ENCODE measurements at places on chromosomes 16 and 17. TPM values are rescaled to one million over a fixed set of nuclear protein-coding genes. Genes with fewer than 3 reads are reported as not detected.

Gene AIPL1
- total RNA-seq = not detected

Gene REXO5
- total RNA-seq = 2.6 TPM

Gene VAT1L
- 29.9 TPM for total RNA-seq

Gene CSH1
- not detected for total RNA-seq
